ENCODE measurements at places on chromosomes 6 and 20. TPM values are rescaled to one million over a fixed set of nuclear protein-coding genes. Genes with fewer than 3 reads are reported as not detected.

- no peaks in the 10 kb centered on the region for H3K27me3 ChIP-seq
- no peaks in the 10 kb centered on the region for H3K36me3 ChIP-seq
- peak overlapping the region; percentile 52 for H3K4me3 ChIP-seq
- no peak overlapping the region for H3K27ac ChIP-seq
- no peak for DNase-seq
These were observed 223.7 kb upstream of the SYNCRIP start for GRCh38 chr6:85866370-85866730.

SH3BGRL2 gene
- total RNA-seq, result 4.9 TPM

DNA sequence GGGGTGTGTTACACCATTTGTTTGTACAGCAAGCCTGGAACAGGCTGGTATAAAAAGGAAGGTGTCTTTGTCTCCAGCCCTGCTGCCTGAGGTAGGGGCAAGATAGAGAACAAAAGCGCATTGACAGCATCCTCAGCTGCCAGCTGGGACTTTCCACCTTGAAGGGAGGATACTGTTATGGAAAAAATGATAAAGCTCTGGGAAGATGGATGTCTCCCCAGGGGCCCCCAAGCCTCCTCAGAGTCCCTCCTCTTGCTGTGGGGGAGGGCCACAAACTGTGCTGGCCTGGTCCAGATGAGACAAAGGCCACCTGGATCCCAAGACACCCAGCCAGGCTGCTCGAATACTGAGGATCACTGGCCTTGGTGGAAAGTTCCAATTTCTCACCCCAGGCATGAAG, 13.0 kb downstream of the REM1 start:
- peak; percentile 32 for DNase-seq
- H3K4me3 ChIP-seq, result no peak overlapping the region
- H3K36me3 ChIP-seq, result no peaks in the 10 kb centered on the region
- peaks cover 10% of the 10 kb centered on the region for H3K4me1 ChIP-seq
- H3K27ac ChIP-seq, result no peak overlapping the region
- peaks cover 21% of the 10 kb centered on the region for H3K27me3 ChIP-seq

ARFGEF3 gene
- total RNA-seq, result 3.9 TPM

- H3K27me3 ChIP-seq, result peaks cover 35% of the 10 kb centered on the region
- peak; percentile 2 for DNase-seq
- no peak overlapping the region for H3K4me3 ChIP-seq
- H3K36me3 ChIP-seq, result no peaks in the 10 kb centered on the region
- no peak overlapping the region for H3K27ac ChIP-seq
These were observed 101.8 kb downstream of the YTHDF1 start for GRCh38 chr20:63114006-63114692.

SCP2D1 gene
- total RNA-seq, result not detected

DNA sequence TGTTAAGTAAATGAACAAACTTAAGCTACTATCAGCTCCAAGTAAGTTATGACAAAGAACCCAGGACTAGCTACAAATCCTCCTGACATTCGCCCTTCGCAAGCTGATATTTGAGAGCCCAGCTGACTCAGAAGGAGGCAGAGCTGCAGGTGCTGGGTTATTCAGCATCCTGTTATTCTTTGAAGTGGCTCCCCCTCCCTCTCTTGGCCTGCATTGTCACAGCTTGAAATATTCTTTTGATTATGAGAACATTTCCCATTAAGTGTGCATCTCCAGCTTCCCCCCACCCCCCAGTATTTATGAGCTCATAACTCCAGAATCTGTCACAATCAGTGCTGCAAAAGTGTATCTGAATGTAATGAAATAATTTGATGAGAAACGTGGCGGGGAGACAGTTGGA, 78.8 kb upstream of the RALY start:
- H3K36me3 ChIP-seq, result no peaks in the 10 kb centered on the region
- H3K4me3 ChIP-seq, result no peak overlapping the region
- no peak overlapping the region for H3K27ac ChIP-seq
- peaks cover 15% of the 10 kb centered on the region for H3K4me1 ChIP-seq
- H3K27me3 ChIP-seq, result no peaks in the 10 kb centered on the region
- no peak for DNase-seq

THBS2 gene
- total RNA-seq, result 8.6 TPM

- DNase-seq, result no peak
- H3K4me3 ChIP-seq, result no peak overlapping the region
- peaks cover 5% of the 10 kb centered on the region for H3K27me3 ChIP-seq
These were observed 20.2 kb upstream of the SLC22A3 start for GRCh38 chr6:160327981-160328380.

Data from heart right ventricle (tissue), 16 donors.